ENCODE measurements at places on chromosomes 1 and 21.

GRCh38 chr1:29962336-29962735, 726.0 kb downstream of the PTPRU start:
- DNase-seq: no peak

DNA sequence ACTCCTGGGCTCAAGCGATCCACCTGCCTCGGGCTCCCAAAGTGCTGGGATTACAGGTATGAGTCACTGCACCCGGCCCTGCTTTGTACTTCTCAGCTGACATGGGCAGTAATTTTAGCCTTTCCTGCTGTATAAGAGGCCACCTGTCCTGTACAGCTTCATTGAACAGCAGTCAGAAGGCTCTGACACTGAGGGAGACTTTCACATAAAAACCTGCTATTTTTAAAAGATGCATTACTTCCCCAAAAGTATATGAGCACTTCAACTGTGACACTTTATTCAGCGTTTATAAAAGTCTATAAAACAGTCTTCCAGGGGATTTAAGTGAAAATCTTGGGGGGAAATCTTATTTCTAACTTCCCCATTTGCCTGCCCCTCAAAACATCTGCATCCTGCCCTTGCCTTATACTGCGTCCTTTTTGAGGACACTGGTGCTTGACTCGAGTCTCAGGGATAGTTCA, 17.6 kb downstream of the RNU5D-1 start:
- DNase-seq: no peak

- DNase-seq: peak; percentile 91
These were observed 21.5 kb downstream of the RAP1GAP start for GRCh38 chr1:21647431-21648351.

GRCh38 chr1:3192361-3192760, 123.4 kb downstream of the PRDM16 start:
- DNase-seq: peak; percentile 94

GRCh38 chr1:72230746-72231145, 51.6 kb downstream of the NEGR1 start:
- DNase-seq: no peak

- DNase-seq: peak; percentile 30
These were observed 243 bp downstream of the C1orf21 start for GRCh38 chr1:184387069-184387475.

DNA sequence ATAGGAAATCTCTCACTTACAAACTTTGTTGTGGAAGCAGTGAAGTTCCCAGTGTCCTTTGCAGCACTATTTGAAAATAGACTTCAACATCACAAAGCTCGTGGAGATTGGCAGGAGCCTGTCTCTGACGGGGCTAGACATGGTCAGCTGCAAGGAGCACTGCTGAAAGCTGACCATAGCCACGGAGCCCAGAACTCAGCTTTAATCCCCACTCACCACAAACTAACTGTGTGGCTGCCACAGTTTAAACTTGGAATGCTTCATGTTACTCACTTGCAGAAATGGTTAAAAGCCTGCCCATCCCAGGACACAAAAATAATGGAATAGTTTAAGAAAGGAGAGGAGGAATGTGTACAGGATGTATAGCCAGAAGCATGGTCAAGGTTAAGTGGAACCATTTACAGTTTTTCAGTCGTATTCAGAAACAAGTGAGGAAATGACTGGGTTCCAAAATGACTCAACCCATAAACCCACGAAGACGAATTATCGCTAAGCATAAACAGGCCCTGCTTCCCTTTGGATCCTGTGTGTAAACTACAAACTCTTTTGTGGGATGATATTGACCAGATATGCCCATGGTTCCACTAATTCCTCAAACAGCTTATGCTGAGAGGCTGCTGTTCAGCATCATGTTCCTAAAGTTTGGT, 18.2 kb downstream of the DNALI1 start:
- DNase-seq: no peak

DNA sequence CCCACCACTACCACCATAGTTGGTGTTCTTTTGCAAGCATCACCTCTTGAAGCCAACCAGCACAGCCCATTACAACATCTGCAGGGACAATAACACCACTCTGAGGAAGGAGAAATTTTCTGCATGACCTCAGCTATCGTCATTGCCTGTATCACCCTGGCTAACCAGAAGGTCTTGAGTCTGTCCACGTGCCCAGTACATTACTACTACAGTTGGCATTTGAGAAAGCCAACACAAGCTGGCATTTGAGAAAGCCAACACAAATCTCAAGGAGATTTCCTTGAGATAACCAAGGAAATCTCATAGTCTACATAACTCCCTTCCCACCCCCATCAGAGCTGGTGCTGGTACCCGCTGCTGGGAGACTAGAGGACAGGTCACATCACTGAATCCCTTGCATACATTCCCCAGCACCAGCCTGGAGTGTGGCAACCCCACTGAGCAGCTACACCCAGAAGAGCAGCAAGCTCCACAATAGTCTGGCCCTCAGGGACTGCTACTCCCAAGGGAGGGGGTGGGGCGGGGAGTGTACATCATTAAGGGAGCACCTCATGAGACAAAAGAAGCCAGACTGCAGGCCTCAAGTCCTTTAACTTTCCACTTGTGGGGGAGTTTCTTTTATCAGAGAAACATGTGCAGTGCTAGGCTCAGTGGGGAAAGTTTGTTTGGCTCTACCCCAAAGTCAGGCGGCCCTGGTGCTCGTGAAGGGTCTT, 46.0 kb upstream of the GUCA2A start:
- no peak for DNase-seq

- DNase-seq: no peak
These were observed 96.8 kb downstream of the GLIS1 start for GRCh38 chr1:53642215-53642555.

- no peak for DNase-seq
These were observed 22.5 kb downstream of the XCL1 start for GRCh38 chr1:168598892-168599291.

GRCh38 chr1:1567152-1567875, 7.3 kb downstream of the SSU72 start:
- no peak for DNase-seq

GRCh38 chr1:240282061-240282830, 190.6 kb downstream of the FMN2 start:
- DNase-seq: no peak

GRCh38 chr1:45473302-45473701, 17.7 kb downstream of the TESK2 start:
- DNase-seq: no peak

- DNase-seq: no peak
These were observed 53.6 kb downstream of the IRF2BP2 start for GRCh38 chr1:234556245-234556943.

DNA sequence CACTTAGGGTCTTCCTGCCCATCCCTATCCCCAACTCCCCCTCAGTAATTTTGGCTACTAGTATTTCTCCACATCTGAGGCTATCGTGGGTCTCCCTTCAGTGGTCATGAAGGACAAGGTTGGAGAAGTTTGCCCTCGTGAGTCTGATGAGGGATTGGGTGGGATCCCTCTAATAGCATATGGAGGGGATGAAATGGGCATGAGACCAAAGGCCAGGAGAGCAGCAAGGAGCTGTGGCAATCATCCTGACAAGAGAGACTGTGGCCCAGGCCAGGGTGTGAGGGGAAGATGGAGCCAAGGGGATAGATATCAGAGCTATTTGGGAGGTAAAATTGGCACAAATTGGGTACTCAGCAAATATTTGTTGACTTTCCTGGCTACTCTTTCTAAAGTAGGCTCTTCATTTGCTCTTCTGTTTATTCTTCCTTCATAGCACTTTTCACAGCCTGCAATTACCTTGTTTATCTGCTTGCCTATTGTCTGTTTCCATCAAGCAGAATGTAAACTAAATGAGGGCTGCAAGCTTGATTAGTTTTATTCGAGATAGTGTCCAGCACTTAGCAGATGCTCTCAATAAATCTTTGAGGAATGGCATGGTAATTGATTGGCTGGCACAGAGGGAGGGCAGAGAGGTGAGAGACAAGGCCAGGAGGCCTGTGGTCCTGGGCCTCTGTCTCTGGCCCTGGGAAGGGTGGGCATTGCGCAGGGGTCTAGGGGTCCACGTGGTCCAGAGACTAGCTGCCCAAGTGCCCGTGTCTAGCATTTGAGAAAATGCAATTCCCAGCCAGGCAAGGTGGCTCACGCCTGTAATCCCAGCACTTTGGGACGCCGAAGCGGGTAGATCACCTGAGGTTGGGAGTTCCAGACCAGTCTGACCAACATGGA, 1.5 kb upstream of the PLK3 start:
- DNase-seq: no peak

DNA sequence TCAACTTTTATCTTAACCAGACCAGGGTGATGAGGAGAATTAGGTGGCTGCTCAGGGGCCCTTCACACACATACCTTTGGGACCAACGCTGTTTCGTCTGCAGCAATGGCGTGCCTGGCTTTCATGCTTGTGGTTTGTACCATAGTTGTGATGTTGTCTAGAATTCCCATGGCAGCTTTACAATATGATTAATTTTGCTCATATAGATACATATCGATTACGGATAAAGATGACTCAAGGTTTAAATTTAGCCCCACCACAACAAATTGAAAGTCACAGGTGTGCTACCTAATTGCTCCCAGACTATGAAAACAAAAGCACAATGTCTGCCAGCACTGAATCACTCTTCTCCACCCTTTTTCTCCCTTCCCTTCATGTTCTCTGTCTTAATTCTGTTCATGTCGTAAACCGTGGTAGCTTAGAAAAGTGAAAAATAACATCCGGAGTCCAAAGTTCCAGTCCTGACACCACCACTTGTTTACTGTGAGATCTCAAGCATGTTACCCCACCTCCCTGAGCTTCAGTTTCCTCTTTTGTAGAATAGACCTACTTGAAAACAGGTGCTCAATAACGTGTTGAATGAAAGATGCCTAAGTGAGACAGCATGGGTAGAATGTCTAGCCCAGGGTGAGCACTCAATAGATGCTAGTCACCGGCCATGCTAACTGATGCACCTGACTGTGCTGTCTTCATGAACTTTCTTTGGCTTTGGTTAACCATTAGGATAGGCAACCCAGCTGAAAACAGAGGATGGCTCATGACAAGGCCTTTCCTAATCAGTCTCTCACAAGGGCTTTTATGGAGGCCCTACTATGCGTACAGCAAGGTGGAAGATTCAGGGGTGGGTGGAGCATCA, 22.1 kb upstream of the JUN start:
- DNase-seq: no peak

DNA sequence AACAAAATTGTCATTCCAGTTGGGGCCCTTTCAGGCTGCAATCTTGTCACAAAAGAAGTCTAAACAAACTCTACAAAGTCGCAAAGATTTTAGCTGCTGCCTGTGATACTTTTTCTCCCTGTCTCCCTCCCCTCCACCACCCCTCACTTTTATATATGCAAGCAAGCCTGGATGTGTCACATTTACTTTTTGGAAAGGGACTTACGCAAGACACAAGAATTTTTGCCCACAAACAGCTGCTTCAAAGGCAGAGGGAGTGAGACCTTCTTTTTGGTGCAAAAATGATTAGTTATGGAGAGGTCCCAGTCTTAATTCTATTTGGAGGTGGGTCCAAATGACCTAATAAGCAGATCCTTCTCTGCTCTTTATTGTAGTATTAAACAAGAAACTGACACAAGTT, 22.9 kb upstream of the RALGPS2 start:
- DNase-seq: no peak

GRCh38 chr1:32736812-32737791, 34.5 kb upstream of the SYNC start:
- DNase-seq: peak; percentile 81

GRCh38 chr1:32311709-32312393, 20.0 kb downstream of the HDAC1 start:
- DNase-seq: no peak

DNA sequence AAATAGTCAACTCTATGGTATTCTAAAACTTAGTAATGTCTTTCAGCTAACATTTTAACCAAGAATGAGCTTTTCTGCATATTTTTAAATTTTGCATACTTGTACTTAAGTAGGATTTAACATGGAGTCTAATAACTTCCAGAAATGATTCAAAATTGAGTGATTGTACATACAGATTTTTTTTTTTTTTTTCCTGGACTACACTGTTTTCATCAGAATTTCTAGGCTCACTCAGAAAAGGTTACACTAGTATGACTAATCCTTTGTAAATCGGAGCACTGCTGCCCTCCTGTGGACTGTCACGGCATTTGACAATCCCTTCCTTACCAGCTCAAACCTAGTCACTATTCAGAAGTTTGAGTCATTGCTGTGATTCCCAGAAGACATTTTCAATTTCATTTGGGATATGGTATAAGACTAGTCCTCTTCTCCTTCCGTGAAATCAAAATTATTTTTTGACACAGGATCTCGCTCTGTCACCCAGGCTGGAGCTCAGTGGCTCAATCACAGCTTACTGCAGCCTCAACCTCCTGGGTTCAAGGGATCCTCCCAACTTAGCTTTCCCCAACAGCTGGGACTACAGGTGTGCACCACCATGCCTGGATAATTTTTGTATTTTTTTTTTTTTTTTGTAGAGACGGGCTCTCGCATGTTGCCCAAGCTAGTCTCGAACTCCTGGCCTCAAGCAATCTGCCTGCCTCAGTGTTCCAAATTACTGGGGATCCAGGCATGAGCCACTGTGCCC, 45.5 kb downstream of the CD46 start:
- peak; percentile 63 for DNase-seq

DNA sequence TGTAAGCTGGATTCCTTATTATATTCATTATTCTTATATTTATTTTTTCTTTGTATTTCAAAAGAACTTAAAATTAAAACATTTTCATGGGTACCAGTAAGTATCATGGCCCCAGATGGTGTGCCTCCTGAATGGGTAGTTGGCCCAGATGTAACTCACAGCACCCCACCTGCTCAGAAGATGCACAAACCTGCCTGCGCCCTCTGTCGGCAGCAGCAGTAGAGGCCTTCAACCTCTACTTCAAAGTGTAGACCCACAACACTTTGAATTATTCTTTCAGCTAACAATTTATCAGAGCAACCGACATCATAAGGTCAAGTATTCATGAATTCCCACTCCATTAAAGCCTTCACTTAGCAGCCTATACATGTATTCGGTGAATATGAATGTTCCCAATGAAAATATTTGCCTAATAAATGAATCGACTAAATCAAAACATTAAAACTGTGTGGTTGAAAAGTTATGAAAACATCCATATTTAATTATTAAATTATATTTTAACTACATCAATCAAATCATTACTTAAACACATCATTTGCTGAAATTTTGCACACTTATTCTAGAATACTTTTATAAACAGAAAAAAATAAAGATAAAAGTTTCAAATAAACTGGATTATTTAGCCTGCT, 25.4 kb downstream of the PIGM start:
- peak; percentile 67 for DNase-seq

- DNase-seq: no peak
These were observed 10.1 kb downstream of the SLC44A5 start for GRCh38 chr1:75600781-75601180.
